GM12864 (cell line): ENCODE measurements at places on chromosomes 4 and X.

- DNase-seq = no peak
Observed at GRCh38 chr4:135418353-135418752, 1216.8 kb upstream of the PABPC4L start.

DNA sequence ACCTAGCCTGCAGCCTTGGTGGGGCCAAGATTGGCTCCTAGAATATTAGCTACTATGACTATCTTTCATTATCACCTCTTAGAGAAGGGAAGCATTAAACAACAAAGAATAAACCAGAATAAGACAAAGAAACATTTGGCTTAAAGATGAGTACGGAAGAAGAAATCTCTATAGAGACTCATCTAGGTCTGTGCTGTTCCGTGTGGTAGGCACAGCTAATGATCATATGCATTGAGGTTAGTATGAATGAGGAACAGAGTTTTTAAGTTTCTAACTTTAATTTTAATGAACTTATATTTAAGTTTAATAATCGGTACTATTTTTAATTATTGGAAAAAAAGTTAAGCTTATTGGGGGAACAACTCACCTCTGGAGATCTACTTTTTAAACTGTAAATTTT, 24.6 kb downstream of the ARHGAP24 start:
- DNase-seq = no peak

DNA sequence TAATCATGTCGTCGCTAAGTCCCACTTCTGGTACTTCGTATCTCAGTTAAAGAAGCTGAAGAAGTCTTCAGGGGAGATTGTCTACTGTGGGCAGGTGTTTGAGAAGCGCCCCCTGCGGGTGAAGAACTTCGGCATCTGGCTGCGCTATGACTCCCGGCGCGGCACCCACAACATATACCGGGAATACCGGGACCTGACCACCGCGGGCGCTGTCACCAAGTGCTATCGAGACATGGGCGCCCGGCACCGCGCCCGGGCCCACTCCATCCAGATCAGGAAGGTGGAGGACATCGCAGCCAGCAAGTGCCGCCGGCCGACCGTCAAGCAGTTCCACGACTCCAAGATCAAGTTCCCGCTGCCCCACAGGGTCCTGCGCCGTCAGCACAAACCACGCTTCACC, 11.3 kb downstream of the PNCK start:
- no peak for DNase-seq

GRCh38 chr4:81019006-81019405, 11.5 kb upstream of the BMP3 start:
- DNase-seq = no peak

DNA sequence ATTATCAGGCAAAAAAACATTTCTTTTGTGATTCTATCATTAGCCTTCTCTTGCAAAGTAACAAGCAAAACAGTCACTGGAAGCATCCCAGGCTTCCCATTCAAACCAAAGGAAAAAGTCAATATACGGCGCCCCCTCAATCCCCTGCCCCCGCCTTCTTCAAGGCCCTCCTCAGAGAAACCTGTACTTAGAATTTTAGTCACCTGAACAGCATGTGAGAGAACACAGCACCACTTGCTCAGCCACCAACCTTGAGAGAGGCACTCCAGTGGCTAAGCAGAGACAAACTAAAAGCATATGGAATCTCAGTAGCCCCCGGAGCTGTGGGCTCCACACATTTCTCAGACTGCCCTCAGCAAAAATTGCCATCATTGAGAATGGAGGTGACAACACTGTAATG, 25.2 kb downstream of the LEF1 start:
- no peak for DNase-seq
